NCI-H146 (cell line): ENCODE measurements at places on chromosomes 3 and 15.

- no peak for DNase-seq
Observed at GRCh38 chr15:38134252-38134651, 118.4 kb upstream of the SPRED1 start.

GRCh38 chr3:39937874-39938273 is 128.5 kb downstream of the MYRIP start:
- no peak for DNase-seq

- DNase-seq: no peak
Observed at GRCh38 chr3:151044706-151045105, 40.8 kb upstream of the MED12L start.

DNA sequence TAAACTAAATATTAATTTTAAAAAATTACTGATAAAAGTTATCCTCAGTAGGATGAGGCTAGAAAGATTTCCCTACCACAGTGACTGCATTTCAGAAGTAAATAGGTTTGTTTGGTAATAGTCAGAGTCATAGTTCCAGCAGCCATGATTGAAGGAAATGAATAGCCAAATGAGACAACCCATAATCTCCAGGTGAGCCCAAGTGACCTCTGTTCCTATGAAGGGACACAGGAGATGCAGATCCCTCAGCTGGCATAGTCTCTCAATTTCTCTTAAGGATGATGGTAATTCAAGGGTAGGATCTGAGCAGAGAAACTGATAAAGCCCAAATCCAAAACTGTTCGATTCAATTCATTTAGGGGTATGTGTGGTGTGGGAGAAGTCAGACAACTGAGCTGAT is 461.8 kb downstream of the RAP2B start:
- no peak for DNase-seq

GRCh38 chr3:196666001-196666867 is 26.7 kb downstream of the NRROS start:
- DNase-seq: peak; percentile 96

- DNase-seq: no peak
Observed at GRCh38 chr3:133386876-133387275, 13.0 kb upstream of the BFSP2 start.

GRCh38 chr3:49775538-49775937 is 10.8 kb downstream of the IP6K1 start:
- DNase-seq: no peak
